ENCODE measurements at places on chromosomes 1 and 21. TPM values are rescaled to one million over a fixed set of nuclear protein-coding genes. Genes with fewer than 3 reads are reported as not detected.

The AGT gene
- not detected for total RNA-seq

The NOC2L gene
- 109 TPM for total RNA-seq

The CHI3L2 gene
- not detected for total RNA-seq

The MMP23B gene
- 0.61 TPM for total RNA-seq

The IQCC gene
- total RNA-seq: 1.3 TPM

The UTS2 gene
- total RNA-seq: under 0.01 TPM

The HMGCL gene
- total RNA-seq: 38.7 TPM

The WNT3A gene
- total RNA-seq: not detected

The TAS1R1 gene
- total RNA-seq: not detected

The ZYG11A gene
- 0.65 TPM for total RNA-seq

The GNG12 gene
- total RNA-seq: 143 TPM

The RRAGC gene
- total RNA-seq: 9.7 TPM

The TNFAIP8L2 gene
- total RNA-seq: not detected

The ADCY10 gene
- under 0.01 TPM for total RNA-seq

The PIP5K1A gene
- total RNA-seq: 48.6 TPM

The FCRL1 gene
- total RNA-seq: not detected

The HSD3B1 gene
- total RNA-seq: not detected

The TTC22 gene
- not detected for total RNA-seq

The S100A7 gene
- not detected for total RNA-seq

The OR2L3 gene
- total RNA-seq: not detected

The MATN1 gene
- total RNA-seq: under 0.01 TPM

The VPS26C gene
- 69.1 TPM for total RNA-seq

The SMCP gene
- total RNA-seq: not detected

The CDK18 gene
- 0.46 TPM for total RNA-seq

The HMGCS2 gene
- not detected for total RNA-seq

The PNRC2 gene
- 113 TPM for total RNA-seq

The ANGPTL1 gene
- 3.8 TPM for total RNA-seq

The MRPL9 gene
- 130 TPM for total RNA-seq

The OR10K1 gene
- total RNA-seq: not detected

The SPRR1A gene
- not detected for total RNA-seq

The NBPF4 gene
- total RNA-seq: not detected

The ALX3 gene
- total RNA-seq: not detected

The TSTD1 gene
- 38.3 TPM for total RNA-seq

The SYTL1 gene
- total RNA-seq: not detected

The PRDM16 gene
- 2.7 TPM for total RNA-seq

The SCAF4 gene
- total RNA-seq: 5.0 TPM

The ZBTB8OS gene
- total RNA-seq: 35.4 TPM

The ATF6 gene
- 41.5 TPM for total RNA-seq

The OVAAL gene
- not detected for total RNA-seq

The F3 gene
- total RNA-seq: 2.3 TPM

The FAM131C gene
- not detected for total RNA-seq

The NHLH1 gene
- not detected for total RNA-seq

The POLR3GL gene
- total RNA-seq: 18.8 TPM

The PTGER3 gene
- total RNA-seq: 0.32 TPM

The KLHDC7A gene
- total RNA-seq: not detected

The SPATA1 gene
- total RNA-seq: 1.6 TPM

The CCDC24 gene
- total RNA-seq: 1.9 TPM

The GJA9 gene
- not detected for total RNA-seq

The EDARADD gene
- total RNA-seq: not detected

The IRF6 gene
- 36.4 TPM for total RNA-seq

The CNIH3 gene
- 1.9 TPM for total RNA-seq
